Bladder microvascular endothelial cell (primary cell): ENCODE measurements at places on chromosomes 16 and 17. TPM values are rescaled to one million over a fixed set of nuclear protein-coding genes. Genes with fewer than 3 reads are reported as not detected.

Gene CCL7
- total RNA-seq = 0.38 TPM in 1 of 2 replicates, not detected in the other

Gene CMTM1
- total RNA-seq = 1.1 and 2.9 TPM in 2 replicates

Gene FBXW10
- total RNA-seq = 0.06 TPM in 1 of 2 replicates, not detected in the other

Gene ZFP3
- total RNA-seq = 0.97 and 1.7 TPM in 2 replicates

Gene CYGB
- total RNA-seq = 3.3 and 4.4 TPM in 2 replicates

Gene CHST5
- 0.19 TPM in 1 of 2 replicates, not detected in the other for total RNA-seq

Gene KRT12
- not detected in 2 replicates for total RNA-seq

Gene C16orf54
- not detected in 2 replicates for total RNA-seq

Gene GSG1L2
- not detected in 2 replicates for total RNA-seq

Gene CA7
- total RNA-seq = not detected in 2 replicates

Gene GP1BA
- 0.13 TPM in 1 of 2 replicates, not detected in the other for total RNA-seq

Gene SLC16A5
- total RNA-seq = 5.3 and 8.2 TPM in 2 replicates

Gene ITGAD
- total RNA-seq = not detected in 2 replicates
